ENCODE measurements at places on chromosomes 12 and 14.

DNA sequence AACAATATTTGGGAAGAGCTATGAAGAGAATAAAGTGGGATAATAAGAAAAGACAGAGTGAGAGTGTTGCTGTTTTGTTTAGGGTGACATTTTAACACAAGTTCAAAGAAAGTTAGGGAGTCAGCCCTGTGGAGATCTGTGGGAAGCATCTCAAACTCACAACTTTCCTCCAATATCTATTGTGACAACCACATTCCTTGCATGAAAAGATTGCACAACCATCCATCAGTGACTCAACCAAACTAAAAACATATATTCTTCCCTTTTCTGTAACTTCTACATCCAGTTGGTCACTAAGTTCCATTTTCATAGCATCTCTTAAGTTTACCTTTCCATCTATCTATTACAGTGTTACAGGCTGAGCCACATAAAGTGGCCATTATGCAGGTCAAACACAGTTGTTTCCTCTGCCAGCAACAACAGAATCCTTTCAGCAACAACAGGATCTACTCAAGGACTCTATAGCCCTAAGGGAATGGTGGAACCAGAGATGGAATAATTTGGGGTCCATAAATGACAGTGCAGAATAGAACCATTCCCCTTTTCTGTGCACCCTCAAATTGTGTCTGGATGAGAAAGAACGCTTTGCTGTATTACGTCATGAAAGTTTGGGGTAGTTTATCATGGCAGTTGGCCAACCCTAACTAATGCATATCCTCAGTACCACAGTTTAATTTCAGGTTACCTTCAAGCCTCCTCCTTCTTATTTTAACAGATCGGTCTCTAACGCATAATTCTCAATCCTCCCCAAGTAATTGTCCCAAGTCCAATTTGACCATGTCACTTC, 118.8 kb downstream of the ST8SIA1 start:
- DNase-seq, result no peak

GRCh38 chr14:92716131-92716530, 32.3 kb downstream of the LGMN start:
- no peak for DNase-seq

- DNase-seq, result no peak
Observed at GRCh38 chr14:60101786-60102185, 10.1 kb downstream of the PCNX4 start.

DNA sequence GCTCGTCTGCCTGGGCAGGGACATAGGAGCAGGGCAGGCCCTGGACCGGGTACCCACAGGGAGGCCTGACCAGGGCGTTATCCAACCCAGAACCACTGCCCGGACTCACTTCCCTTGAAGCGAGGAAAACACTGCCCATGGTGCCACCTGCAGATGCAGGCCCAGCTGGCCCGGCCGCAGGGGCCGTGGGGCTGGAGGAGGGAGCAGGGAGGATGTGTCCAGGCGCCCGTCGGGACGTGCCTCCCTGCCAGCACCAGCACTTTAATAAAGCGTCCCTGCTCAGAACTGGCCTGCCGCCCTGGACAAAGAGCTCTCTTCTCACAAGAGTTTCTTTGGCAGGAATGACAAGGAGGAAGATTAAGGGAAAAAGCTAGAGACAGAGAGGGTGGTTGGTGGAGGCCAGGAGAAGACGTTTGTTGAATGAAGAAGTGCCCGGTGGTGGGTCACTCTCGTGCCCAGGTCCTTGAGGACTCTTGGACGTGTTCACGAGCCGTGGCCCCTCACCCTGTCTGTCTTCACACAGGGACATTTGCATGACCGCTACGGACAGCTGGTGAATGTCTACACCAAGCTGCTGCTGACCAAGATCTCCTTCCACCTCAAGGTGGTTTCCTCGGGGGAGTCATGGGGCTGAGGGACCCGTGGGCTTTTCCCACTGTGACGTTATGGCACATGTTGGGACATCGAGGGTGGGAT, 14.2 kb downstream of the HIP1R start:
- no peak for DNase-seq

DNA sequence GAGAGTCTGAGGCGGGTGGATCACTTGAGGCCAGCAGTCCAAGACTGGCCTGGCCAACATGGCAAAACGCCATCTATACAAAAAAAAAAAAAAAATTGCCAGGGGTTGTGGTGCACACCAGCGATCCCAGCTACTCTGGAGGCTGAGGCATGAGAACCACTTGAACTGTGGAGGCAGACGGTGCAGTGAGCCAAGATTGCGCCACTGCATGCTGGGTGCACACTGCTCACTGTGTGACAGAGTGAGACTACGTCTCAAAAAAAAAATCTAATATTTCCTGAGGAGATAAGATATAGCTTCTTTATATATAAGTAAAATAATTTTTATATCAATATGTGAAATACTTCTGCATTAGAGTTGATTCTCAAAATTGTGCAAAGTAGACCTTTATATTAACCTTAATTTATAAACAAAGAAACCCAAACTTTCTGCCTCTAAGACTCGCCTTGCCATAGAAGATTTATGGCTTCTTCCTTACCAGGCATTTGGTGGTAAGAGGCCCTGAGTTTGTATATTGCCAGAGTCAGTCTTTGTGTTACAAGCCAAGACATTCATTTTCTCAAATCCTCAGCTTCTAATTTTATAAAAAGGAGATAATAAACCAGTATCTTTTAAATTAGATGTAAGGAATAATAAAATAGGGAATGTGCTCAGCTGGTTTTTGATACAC, 1226.7 kb downstream of the FLRT2 start:
- DNase-seq, result no peak

GRCh38 chr14:49364752-49365117, 221.4 kb downstream of the RPS29 start:
- DNase-seq, result no peak

DNA sequence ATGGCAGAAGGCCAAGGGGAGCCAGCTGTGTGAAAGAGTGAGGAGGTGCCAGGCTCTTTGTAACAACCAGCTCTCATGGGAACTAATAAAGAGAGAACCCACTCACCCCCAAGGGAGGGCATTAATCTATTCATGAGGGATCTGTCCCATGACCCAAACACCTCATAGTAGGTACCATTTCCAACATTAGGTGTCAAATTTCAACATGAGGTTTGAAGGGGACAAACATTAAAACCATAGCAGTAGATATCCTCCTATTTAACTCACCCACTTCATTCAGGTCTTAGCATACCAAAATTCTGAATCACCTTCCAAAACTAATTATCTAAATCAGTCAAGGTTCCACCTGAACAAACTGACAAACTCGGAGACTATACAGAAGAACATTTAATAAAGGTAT, 75.3 kb downstream of the PPFIA2 start:
- no peak for DNase-seq

DNA sequence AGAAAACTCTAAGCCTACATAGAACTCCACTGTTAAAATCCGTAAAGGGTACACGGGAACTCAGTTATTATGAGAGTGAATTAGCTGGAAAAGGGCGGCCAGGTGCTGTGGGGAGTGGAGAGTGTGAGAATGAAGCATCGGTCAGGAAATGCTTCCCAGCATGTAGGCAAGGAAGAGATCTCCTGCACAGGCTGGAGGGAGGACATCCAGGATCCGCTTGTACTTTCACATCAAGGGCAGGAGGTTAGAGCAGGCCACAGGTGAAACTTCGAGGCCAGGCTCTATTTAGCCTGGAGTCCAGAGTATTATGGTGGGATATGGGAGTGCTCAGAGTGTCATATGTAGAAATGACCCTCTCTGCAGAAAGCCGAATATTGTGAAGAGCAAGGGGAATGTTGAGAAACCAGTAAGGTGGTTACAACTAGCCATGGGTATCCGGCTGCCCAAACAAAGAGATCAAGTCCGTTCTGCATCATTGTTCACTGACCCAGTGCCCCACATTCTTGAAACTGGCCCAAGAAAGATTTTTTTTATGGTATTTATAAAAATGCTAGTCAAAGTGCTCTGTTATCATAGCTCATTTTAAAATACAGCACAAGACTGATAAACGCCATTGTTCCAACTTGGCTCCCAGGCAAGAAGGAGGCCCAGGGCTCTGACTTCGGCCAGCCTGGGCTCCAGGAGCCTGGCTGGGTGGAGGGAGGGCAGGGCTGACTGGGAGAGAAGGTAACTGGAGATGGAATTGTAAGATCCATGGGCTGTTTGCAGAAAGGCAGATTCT, 79.4 kb upstream of the HIF1A start:
- no peak for DNase-seq

DNA sequence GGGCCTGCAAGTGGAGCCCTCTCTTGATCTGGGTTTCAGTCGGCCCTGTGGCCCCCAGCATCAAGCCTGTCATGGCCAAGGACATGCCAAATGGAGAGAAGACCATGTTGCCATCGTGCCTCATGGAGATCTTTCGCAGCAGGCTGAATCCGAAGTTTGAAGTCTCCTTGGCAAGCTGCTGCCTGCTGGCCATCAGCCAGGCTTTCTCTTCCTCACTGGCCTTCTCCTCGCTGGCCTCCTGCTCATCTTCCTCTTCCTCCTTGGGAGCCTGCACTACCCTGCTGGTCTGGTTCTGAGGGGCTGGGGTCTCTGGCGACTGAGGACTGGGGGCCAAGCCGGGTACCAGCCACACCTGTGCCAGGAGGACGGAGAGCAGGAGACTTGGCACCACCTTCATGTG, 2.9 kb downstream of the SERPINA10 start:
- no peak for DNase-seq

DNA sequence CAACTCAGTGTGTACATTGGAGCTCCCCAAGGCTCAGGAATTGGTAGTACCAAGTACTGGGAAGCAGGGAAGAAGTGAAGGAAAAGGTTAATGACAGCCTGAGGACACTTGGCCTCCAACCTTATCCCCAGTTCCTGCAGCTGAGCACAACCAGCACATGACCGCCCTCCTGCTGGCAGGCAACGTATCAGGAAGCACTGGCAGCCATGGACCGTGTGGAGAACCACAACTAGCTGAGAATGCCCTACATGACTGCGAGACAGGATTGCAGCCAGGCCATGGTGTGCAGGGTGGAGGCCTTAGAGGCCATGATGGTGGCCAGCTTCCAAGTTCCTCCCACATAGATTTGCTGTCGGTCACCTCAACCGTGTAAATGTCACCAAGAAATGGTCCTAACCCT, 26.8 kb downstream of the PYGL start:
- no peak for DNase-seq

GRCh38 chr12:115451151-115451779, 767.3 kb upstream of the TBX3 start:
- no peak for DNase-seq

GRCh38 chr14:96198430-96199130, 6.1 kb upstream of the BDKRB2 start:
- no peak for DNase-seq

DNA sequence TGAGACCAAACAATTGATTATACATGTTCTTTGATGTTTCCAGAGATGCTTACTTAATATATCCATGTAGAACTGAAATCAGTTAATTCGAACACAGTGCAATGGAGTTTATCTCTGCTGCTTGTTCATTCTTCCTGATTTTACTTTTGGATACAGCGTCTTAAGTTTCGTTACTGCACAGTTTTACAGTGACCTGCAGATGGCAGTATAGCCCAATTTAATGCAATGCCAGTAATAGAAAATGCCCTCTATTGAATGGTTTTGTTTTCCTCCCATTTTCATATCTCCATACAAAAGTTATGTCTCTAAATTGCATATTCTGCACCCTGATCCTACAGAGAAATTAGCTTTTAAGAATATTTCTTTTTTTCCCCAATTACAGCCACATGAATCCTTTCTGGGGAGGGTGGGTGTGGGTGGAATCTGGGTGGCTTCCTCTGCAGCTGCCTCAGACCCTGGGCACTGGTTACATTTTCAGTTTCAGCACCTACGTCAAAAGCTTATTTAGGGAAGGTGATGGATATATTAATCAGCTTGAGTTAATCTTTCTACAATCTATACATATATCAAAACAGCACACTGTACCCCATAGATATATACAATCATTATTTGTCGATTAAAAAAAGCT, 101.1 kb upstream of the DCD start:
- no peak for DNase-seq

GRCh38 chr12:123232472-123232806, 502 bp downstream of the MPHOSPH9 start:
- no peak for DNase-seq

DNA sequence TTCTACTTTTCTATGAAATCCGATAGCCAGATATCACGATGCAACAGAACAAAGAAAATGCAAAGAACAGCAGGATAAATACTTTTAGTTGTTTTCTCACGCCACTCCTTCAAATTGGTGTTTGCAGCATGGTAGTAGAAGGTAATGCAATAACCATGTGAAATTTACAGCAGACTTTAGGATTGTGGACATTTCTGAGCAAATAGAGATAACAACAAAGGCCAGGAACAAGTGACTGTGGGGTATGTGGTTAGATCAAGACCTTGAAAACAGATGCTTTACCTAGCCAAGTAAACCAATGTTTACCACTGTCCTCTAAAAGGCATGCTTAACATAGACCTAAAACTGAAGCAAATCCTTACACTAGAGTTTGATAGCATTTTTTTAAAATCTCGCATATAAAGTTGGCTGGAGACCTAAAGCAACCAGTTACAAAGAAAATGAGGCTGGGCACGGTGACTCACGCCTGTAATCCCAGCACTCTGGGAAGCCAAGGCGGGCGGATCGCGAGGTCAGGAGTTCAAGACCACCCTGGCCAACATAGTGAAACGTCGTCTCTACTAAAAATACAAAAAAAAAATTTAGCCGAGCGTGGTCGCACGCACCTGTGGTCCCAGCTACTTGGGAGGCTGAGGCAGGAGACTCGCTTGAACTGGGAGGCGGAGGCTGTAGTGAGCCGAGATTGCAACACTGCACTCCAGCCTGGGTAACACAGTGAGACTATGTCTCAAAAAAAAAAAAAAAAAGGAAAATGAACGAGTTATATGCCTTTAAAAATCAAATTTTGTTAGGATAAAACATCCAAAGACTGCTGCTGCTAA, 123.2 kb upstream of the FOXN3 start:
- DNase-seq, result no peak

- no peak for DNase-seq
Observed at GRCh38 chr12:45575417-45575816, 154.1 kb upstream of the ARID2 start.

- DNase-seq, result no peak
Observed at GRCh38 chr12:23803540-23803939, 145.9 kb downstream of the SOX5 start.

DNA sequence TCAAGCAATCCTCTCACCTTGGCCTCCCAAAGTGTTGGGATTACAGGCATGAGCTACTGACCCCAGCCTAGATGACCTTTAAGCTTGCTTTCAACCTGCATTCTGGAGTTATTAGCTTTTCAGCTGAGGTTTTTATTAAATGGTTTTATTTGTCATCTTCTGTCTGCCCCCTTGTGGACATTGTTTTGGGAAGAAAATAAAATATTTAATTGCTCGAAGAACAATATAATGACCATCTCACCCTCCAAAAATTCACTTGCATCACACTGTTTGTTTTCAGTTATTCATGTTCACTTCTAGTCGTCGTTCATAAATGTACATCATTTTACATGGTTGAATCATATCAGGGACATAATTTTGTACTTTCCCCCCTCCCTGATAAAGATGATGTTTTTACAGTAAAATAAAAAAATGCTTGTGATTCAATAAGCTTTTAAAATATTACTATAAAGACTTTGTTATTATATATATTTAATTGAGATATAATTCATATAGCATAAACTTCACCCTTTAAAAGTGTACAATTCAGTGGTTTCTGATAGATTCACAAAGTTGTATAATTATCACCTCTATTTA, 10.1 kb upstream of the SPATS2 start:
- DNase-seq, result no peak

All from stimulated activated CD4-positive, alpha-beta T cell treated with anti-CD3 and anti-CD28 coated beads, Interleukin-1b, Interleukin-23, amount 100 ng/mL, for 1 hour (primary cell).